Effector CD8-positive, alpha-beta T cell (primary cell): ENCODE measurements at places on chromosomes 2 and 18.
A peak's percentile ranks its signal among the peaks of the same experiment; 100 is the strongest.

GRCh38 chr18:45760462-45761036 is 36.6 kb downstream of the SLC14A1 start:
- DNase-seq: no peak

DNA sequence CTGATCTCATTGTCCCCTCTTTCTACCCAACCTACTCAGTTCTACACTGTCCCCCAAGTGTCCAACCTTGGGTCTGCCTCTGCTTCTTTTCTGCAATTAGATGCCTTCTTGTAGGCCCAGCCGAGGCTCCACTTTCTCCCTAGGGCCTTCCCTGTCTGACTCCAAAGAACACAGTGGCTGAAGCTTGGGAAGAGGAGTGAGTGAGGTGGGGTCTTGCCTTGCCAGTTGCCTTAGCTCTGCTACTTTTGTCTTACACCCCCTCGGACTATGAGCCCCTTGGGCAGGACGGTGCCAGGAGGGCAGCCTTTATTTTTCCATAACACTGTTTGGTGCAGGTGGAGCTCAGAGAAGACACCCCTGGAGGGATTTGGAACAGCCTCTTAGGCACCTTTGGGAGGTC is 345.1 kb downstream of the CYP26B1 start:
- no peak for DNase-seq

DNA sequence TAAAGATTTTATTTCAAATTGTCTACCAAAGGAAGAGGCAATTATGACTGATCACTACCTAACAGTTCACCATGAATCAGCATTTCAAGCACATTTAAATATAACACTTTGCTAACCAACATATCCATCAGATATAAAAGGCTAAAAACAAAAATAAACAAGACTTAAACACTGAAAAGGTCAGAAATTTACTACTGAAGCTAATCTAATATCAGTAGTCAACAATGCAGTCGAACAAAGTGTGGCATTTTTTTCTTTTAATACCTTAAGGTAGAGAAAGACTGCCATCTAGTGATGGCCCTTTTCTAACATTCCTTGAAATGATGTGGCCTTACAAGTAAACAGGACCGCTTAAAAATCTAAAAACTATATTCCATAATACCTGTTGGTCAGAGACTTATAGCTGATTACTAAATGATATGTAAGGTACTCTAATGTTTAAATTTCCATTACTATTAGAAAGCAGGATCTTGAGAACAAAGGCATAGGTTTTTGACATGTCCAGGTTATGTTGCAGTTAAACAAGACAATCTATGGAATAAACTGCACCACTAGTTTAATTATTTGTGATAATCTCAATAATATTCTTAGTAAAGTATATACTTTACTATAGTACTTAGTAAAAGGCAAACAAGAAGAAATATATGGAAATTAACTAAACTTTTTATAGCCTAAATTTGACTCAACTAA is 80.0 kb downstream of the EXOC6B start:
- DNase-seq: no peak

DNA sequence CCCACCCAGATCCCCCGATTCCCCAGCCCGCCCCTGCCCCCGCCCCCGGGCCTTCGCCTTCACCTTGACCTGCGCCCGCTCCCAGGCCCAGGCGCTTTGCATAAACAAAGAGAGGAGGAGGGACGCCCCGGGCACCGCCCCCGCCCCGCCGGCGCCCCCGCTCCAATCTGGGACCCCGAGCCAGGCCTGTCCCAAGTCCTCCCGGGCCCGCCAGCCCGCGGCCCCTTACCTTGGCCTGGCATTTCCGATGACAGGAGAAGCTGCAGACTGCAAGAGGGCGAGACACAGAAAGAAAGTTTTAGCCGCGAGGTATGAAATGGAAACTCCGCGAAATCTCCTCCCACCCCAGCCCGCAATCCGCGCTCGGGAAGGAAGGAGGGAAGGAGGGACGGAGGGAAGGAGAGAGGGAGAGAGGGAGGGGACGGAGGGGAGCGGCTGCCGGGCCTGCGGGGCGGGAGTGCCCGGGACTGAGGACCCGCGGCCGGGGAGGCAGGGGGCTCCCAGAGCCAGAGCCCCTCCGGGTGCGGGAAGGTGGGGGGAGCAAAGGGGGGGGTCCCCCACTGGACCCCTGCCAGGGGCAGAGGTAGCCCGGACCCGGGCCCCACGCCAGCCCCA is 24.2 kb downstream of the TNS1 start:
- DNase-seq: no peak

DNA sequence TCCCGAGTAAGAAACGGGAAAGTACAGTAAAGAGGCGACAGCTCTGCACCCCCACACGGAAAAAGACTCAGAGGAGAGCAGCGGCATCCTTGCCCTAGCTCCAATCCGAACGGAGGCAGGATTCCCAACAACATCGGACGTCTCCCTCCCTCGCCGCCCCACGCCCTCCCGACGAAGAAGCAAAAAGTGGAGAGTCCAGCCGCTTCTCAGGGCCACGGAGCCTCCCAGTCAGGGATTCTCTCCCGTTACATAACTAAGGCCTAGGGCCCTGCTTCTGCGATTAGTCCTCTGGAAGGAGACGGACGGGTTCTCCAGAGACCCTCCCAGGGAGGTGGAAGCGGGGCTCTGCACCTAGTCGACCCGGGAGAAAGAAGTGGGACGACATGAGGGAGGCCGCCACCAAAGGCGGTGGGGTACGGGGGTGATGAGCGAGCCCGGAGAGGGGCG is 587 bp downstream of the SUMO1 start:
- no peak for DNase-seq

DNA sequence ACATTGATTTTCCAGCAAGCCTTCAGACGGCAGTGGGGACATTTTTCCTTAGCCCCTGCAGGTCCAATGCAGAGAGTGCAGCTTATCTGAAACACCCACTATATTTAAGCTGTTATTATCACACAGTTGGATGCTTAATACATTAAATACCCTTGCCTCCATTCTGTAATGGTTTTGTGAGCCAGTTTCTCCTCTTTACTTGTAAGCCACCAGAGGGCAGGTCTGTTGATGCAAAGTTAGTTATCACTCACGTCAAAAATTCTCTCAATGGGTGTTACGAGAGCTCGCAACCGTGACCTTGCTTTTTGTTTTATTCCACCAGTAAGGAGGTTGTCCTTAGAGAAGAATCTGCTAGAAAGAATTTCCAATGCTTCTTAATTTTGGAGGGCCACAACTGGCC is 189.8 kb downstream of the INSIG2 start:
- no peak for DNase-seq

DNA sequence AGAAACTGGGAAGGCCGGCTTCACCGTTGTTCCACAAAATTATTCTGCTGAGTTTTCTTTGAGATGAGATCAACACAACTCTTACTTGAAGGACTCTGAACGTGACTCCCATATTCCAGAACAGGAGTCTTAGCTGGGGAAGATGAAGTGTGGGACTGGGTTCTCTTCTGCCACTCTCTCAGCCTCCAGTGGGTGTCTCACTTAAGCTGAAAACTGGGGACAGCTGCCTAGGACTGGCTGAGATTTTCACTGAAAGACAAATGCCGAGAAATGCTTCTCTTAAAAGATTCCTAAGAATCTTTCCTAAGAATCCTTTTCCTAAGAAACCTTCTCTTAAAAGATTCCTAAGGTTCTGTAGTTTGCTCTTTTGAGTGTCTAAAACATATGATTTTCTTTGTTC is 156.6 kb upstream of the LHCGR start:
- no peak for DNase-seq

DNA sequence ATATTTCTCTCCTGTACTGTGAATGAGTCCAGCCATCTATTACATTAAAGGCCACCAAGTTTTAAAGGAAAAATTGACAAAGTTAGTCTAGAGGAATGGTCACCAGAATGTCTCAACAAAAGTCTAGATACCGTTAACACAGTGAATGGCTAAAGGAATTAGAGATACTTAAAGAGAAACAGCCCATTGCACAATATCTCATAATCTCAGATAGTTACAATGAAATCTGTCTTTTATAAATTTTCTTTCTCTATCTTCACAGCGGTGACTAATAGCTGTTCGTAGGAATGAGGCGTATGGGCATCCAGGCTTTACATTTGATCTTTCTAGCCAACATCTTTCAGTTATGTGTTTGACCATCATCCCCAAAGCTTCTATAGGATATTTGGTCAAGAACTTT is 30.6 kb downstream of the R3HDM1 start:
- DNase-seq: no peak

DNA sequence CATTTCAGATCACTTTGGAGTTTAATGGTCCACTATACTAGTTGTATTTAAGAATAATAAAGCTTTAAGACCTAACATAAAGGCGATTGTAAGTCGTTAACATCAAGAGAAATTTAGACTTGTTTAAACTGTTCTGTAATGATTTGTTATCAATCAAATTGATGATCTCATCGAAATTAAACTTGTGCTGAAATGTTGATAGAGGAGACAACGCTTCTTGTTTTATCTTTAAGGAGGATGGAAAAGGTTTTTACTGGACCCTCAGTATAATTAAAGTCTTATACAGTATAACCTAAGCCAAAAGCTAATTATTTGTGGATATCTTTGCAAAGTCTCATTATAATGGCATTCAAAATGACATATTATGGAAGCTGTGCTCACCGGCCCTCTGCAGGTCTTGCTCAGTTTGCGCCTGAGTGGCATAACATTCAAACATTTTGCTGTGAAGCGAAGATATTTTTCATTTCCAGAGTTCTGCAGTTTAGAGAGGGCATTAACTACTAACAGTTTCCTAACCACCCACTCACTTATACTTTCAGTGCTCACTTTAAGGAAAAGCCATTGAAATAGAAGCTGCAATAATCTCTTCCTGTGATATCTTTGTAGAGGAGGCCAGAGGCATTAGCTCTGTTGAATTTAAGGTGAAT is 1.4 kb upstream of the SERTAD2 start:
- no peak for DNase-seq

DNA sequence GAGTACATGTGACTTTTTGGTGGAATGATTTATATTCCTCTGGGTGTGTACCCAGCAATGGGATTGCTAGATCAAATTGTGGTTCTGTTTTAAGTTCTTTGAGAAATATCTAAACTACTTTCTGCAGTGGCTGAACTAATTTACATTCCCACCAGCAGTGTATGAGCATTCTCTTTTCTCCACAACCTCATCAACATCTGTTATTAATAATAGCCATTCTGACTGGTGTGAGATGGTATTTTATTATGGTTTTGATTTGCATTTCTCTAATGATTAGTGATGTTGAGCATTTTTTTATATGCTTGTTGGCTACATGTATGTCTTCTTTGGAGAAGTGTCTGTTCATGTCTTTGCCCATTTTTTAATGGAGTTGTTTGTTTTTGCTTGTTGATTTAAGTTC is 267.4 kb upstream of the NT5C1B start:
- DNase-seq: no peak

GRCh38 chr2:231904161-231904611 is 22.0 kb downstream of the NPPC start:
- no peak for DNase-seq

- DNase-seq: no peak
Observed at GRCh38 chr2:15599994-15600393, 8.3 kb downstream of the DDX1 start.

GRCh38 chr18:10455726-10456453 is 1.5 kb downstream of the APCDD1 start:
- DNase-seq: no peak

- no peak for DNase-seq
Observed at GRCh38 chr2:240588669-240589068, 2.1 kb downstream of the CAPN10 start.

GRCh38 chr2:120371969-120372625 is 26.2 kb downstream of the INHBB start:
- no peak for DNase-seq

DNA sequence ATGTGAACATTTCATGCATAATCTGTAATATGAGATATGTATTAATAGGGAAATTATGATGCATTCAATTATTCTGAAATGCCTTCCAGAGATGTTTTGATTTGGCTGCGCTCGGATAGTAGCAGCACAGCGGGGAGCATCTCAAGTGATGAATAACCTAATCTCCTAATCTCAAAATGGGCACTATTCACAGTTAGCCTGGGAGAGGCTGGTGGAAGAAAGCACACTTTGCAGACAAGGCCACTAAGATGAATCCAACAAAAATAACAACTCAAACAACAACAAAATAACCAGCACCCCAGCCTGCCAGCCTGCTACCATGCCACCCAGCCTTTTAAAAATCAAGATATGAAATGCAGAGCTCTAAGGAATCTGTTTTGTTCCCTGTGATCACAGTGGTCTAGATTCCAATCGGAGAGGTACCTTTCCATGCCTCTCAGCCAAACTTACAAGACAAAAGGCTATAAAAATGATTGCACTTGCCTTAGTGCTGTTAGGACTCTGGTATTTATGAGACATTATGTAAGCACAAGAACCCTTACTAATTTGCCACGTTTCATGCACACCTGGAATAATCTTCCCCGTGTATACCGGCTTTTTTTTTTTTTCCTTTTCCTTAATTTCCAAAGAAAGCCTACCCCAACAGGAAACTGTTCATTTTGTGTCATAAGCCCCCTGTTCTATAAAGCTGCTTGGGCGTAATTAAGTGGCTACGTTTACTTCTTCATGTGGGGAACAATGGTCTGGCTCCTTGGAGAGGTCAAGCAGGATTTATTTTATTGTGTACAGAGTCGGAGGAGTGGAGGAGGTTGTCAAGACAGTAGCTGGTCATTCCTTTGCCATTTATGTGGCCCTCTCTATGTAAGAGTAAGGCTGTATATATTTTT is 526.9 kb upstream of the FANCL start:
- DNase-seq: no peak

DNA sequence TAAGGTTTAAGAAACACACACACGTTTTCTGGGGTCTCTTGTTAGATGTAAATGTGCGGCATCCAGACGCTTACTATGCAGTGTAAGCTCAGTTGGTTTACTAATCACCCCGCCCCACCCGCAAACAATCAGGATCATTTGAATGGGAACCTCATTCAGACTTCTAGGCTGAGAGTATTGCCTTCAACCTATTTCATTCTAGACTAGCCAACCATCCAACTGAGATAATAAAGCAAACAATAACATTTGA is 1.3 kb upstream of the FIGN start:
- no peak for DNase-seq

GRCh38 chr2:37886745-37887144 is 38.3 kb upstream of the RMDN2 start:
- DNase-seq: no peak

- no peak for DNase-seq
Observed at GRCh38 chr2:239354132-239354790, 46.6 kb downstream of the HDAC4 start.

DNA sequence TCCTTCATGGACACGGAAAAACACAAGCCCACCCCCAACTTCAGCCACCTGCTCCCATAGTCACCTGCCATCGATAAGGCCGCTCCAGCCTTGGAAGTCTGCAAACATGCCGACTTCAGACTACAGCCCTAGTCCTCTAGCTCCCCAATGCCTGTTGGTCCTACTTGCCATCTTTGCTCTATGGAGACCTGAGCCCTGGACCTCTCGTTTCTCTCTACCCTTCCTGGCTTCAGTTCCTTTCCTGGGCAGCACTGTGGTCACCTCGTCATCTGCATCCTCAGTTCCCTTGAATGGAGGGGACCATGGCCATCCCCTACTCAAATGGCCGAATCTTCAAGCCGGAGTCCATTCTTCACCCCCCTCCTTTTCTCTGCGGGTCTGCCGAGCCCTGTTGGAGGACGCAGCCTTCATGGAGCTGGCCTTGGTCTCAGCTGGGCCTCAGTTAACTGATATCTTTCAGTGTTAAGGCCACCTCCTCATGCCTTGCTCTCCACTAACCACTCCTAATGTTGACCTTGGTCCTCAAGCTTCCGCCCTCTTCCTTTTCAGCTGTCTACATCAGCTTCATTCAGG is 47.7 kb upstream of the GBX2 start:
- no peak for DNase-seq

- peak; percentile 50 for DNase-seq
Observed at GRCh38 chr2:218217360-218218267, 625 bp downstream of the ARPC2 start.

- DNase-seq: no peak
Observed at GRCh38 chr2:194291104-194291503, 1365.9 kb upstream of the SLC39A10 start.

GRCh38 chr2:2564300-2565078 is 233.4 kb upstream of the MYT1L start:
- DNase-seq: no peak
